HS-5 (cell line): ENCODE measurements at places on chromosomes 1 and 21.

GRCh38 chr1:200029035-200029821, 1.7 kb downstream of the NR5A2 start:
- no peak for DNase-seq

- DNase-seq = no peak
Measured at GRCh38 chr1:3194760-3195479, 125.9 kb downstream of the PRDM16 start.

DNA sequence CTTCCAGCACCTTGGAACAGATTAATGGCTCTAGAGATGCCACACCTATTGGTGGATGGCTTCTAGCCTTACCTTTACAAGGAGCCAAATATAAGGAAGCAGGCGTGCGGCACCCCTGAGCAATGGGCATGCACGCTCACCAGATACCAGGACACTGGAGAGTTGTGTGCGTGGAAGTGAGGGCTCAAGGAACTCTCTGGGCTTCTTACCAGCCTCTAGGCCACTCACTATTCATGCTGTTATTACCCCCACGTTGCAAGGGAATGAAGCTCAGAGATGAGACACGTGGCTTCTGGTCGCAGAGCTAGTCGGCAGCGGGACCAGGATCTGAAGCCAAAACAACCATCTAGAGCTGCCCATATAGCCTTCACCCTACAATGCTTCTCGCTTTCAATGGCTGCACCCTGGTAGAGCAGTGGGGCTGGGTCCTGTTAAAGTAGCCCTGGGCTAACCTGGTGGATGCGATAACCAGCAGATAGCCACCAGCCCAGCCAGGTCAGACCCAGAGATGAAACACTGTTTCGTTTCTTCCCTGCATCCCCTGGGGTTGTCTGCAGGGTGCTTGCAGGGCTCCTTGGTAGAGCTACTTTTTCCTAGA, 396.4 kb upstream of the VAMP3 start:
- no peak for DNase-seq

- DNase-seq = no peak
Measured at GRCh38 chr1:99652881-99653281, 7.0 kb downstream of the PALMD start.

DNA sequence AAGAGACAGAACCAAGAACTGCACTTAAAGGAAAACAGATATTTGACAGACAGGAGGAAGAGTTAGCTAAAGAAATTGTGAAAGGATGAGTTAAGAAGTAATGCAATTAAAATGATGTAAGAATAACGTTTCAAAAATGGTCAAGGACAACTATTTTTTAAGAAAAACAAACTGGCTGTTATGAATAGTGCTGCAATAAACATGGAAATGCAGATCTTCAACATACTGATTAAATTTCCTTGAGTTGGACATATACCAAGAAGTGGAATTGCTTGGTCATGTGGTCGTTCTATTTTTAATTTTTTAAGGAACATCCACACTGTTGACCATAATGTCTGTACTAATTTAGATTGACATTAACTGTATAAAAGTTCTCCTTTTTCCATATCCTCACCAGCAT, 23.1 kb upstream of the PHTF1 start:
- no peak for DNase-seq

GRCh38 chr1:247385283-247385682, 30.7 kb upstream of the NLRP3 start:
- no peak for DNase-seq

DNA sequence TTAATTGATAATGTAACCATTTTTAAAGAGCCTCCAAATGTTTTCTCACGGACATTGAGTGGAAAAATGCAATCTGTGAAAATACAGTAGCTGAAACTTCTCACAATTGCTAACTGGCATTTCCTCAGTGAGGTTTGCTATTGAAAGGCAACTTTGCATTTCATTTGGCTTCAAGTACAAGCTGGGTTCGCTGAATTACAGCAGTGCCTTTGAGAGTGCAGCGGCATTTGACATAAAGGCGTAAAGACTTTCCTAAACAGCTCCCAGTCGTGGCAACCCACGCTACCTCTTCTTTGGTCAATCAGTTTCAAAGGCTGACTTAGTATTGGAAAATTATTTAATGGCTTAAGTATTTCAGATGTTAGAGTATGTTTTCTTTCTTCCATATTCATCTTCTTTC, 39.3 kb upstream of the ZBTB18 start:
- DNase-seq = no peak

- DNase-seq = no peak
Measured at GRCh38 chr1:24472527-24473251, 29.9 kb upstream of the RCAN3 start.

- DNase-seq = no peak
Measured at GRCh38 chr1:10613340-10613739, 138.6 kb downstream of the PEX14 start.

- no peak for DNase-seq
Measured at GRCh38 chr1:70909262-70909822, 138.3 kb downstream of the PTGER3 start.

GRCh38 chr1:208134491-208134890, 109.7 kb downstream of the PLXNA2 start:
- no peak for DNase-seq

- peak; percentile 56 for DNase-seq
Measured at GRCh38 chr1:15885701-15886610, 38.4 kb downstream of the SPEN start.

GRCh38 chr1:228668553-228669241, 66.6 kb upstream of the RHOU start:
- DNase-seq = no peak

DNA sequence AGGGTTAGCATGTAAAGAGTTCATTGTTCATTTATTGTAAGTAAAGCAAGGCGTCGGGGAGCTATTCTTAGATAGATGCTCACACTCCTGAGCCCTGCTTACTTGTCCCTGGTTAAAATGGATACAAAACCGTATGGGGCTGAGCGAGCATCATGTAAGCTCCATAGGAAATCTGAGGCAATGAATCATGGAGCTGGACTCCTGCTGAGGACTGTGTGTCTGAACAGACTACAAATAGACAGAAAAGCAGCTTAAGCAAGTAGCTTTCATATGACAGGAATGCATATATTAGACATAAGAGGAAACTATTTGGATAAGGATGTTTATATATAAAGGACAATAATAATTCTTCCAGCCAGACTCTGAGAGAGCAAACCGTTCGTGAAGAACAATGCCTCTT, 604.9 kb upstream of the PTBP2 start:
- no peak for DNase-seq

- DNase-seq = no peak
Measured at GRCh38 chr1:225918280-225918679, 5.8 kb downstream of the PYCR2 start.

- no peak for DNase-seq
Measured at GRCh38 chr1:156430303-156430702, 61.3 kb downstream of the RHBG start.

DNA sequence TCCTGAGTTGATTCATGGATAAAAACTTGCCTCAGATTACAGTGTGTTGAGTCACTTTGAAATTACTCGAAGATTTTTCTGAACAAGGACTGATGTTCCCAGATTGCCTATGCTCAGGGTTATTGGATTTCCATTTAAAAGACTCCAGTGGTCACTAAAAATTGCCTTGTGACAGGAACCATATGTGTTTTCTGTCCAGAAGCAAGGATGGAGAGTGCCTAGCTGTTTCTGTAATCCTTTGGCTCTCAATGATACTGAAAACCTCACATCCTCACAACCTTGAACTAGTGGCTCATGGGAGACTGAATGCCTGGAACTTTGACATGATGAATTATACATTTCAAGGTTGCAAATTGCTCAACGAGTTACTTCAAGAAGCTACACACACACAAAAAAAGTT, 1271.8 kb downstream of the BRINP3 start:
- no peak for DNase-seq
